ENCODE measurements at places on chromosomes 4 and X. TPM values are rescaled to one million over a fixed set of nuclear protein-coding genes. Genes with fewer than 3 reads are reported as not detected.

DNA sequence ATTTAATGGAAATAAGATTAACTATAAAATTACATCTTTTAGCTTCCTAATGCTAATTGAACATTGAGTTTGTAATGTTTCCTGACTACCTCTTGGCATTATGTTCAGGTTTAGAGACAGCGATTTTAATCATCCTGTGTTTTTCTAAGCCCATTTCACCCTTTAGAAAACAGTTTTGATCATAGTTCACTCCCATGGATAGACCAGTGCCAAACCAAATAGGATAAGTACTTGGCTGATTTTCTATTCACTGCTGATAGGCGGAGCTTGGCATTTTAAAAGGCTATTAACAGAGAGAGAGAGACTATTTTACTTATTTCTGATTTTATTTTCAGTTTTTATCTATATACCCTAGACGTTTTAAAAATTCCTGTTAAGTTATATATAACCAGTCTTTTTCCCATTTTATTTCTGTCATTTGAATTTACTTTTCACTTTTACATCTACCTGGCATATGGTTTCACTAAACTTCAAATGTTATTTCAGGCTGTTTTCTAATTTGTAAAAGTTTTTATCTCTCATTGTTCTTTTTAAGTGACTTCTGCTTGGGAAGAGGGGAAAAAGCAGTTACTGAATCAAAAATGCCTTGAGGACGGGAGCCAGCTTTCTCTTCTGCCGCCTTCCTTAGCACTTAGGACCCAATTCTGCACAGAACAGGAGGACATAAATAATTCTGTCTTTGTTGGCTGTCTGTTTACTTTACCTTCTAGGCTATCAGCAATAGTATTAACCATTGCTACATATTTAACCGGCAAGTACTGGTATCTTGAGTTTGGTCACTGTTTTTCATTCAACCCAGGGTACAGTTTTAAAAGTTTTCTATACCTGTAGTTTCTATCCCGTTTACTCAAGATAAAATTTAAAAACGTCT lies 46.4 kb downstream of the SGMS2 start:
- DNase-seq, result no peak

DNA sequence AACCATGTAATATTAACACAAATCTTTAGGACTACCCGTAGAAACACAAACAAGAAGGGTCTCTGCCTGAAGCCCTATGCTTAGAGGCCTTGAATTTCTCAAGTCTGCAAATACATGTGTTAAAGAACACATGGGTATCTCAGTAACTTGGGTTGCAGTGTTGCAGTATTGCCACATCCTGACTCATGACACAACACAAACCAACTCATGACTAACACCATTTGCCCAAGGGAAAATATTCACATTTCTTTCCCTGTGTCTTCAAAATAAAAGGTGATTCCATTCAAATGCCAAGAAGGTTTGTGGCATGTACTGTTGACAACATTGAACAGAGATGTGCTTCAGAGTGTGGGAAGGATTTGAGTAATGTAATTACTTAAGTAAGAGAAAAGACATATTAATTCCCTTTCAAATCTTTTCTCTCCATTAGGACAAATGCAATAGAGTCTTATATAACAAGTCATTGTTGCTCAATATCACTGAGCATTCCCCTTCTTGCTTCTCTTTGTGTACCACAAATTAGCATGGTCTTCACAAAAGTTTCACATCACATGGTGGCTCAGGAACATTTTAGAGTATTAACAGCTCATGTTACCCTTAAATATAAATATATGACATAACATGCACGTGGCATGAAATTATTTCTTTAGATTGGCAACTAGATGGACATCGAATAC lies 487.1 kb downstream of the STPG2 start:
- no peak for DNase-seq

GRCh38 chrX:55598333-55598732 lies 24.9 kb upstream of the FOXR2 start:
- no peak for DNase-seq

RAI2 gene
- total RNA-seq, result 22.3 TPM

RPS6KA6 gene
- total RNA-seq, result 0.37 TPM
